Femur (tissue), 1 donor: ENCODE measurements at places on chromosomes 12 and 14.

DNA sequence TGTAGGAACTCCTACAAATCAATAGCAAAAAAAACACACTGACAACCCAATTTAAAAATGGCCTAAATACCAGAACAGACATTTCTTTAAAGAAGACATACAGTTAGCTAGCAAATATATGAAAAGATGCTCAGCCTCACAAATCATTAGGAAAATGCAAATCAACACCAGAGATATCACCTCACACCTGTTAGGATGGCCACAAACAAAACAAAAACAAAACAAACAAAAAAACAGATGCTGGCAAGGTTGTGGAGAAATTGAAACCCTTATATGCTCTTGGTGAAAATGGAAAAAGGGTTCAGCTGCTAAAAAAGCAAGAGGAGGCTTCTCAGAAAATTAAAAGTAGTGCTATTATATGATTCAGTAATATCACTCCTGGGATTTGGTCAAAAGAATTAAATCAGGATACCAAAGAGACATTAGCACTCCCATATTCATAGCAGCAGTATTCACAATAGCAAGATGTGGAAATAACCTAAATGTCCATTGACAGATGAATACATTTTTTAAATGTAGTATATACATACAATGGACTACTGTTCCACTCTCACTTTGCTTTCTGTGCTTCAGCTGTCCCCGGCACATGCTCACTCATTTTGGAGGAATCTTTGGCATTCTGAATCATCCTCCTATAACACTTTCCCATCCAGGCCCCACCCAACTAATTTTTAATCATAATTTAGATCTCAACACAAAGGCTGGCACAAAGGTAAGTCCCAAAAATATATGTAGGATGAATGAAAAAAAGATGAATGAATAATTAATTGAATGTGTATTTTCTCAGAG lies 99.1 kb downstream of the SYT1 start:
- no peak for DNase-seq

DNA sequence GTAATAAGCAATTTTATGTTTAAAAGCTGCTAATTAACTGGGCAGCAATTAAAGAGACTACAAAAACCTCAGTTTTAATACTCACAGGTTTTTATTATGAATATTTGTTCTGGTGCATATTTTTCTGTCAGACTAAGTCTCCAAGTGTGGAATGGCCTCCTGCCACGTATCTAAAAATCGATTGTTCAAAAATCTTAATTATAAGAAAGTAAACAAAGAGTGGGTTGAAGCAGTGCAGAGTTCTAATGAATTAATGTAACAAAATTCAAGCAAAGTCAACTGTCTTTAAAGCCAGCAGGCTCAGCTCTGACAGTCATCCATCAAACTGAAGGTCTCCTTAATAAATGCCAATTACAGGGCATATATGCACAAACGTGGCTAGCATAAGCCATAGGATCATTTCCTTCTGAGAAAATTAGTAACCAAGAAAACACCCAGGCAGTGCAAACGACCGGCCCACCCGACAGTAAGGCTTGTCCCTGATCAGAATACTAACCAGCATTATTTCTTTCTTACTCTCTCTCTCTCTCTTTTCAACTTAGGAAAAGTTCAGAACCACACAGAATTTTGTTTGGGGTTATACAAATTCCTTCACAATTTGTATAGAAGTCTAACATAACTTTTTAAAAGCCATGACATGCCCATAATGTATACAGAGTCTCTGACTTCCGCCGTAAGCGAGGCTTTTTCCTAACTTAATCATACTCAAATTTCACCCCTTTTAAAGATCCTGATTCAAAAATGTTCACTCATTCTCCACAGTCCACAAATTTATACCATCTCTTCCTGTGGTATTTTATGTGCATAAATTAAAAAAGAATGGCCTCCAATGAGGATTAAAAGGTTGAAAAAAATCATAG lies 83.8 kb downstream of the SLC25A21 start:
- DNase-seq = no peak

DNA sequence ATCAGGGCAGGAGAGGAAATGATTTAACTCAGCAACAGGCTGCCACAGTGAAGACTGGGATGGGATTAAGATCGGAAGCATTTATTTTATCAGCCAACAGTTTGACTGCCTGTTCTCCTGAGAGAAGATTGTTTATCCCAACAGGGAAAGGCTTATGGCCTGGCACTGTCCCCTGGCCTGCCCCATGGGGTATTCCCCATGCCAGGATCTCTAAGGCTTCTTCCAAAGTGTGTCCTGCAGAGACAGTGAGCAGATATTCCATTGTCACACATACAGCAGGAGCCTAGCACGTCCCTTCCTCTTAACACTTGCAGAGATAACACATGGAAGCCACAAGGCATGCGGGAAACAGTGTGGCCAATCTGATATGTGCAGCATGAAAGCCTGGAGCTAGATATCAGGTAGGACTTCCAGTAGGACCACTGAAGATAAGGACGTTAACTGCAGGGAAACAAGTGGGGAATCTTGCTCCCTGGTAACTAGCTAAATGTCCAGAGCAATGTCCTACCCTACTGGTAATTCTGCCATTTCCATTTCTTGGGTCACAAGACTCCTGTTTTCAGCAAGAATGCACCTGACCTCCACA lies 48.2 kb downstream of the IQSEC3 start:
- DNase-seq = no peak

DNA sequence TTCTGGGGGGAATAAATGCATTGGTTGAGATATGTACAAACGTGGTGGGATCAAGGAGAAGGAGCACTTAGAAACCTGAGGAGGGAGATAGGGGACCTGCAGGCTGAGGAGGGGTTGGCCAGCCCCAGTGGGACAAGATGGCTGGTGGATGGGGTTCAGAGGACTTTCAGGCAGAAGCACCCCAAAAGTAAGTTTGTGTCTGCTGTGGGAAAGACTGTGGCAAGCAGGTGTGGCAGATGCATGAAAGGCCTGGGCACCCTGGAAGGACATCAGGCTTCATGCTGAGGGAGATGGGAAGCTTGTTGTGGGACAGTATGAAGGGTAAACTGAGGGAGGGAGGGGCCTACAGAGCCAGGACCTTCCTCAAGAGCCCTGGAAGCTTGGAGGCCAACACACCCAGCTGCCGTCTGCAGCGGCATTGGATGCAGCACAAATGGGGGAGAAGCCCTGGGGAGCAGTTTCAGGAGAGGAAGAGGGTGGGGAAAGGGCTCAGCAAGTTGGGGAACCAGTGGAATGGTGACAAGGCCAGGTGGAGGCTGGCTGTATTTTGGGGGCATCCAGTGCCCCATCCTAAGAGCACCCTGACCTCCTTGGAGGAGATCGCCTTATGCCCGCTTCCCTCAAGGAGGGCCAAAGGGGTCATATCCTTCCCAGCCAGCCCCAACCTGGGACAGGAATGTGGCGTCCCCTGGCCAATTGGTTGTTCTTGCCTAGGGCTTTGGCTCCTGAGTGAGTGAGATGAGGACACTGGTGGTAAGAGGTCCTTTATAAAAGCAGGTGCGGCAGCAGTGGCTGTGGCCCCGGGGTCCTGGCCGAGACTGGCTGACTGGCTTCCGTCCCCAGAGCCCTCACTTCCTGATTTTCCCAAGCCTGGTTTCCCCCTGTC lies 20.7 kb downstream of the NFKBIA start:
- no peak for DNase-seq

GRCh38 chr14:79465651-79466050 lies 745.7 kb downstream of the DIO2 start:
- no peak for DNase-seq

DNA sequence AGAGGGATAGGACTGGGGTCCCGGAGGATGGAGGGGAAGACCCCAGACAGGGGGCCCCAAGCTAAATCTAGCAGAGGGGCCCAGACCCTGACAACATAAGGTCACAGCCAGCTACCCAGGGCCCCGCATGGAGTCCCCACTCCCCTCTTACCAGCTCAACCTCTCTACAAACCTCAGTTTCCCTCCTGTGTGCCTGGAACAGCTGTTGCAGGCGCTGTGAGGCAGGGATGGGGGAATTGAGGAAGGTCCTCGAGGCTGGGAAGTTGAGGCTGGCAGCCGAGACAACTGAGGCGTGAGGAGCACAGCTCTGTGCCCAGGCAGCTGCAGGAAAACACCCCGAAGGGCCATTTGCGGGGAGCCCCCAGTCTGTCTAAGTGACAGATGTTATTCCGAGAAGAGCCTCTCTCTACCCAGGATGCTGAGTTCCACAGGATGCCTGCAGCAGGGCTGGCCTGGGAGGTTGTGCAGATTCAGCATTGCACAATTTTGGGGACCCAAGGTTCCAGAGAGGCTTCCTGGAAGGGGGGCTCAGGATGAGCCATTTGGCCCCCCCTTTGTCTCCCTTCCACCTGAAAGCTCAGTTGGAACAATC lies 42.7 kb upstream of the NCOR2 start:
- no peak for DNase-seq

DNA sequence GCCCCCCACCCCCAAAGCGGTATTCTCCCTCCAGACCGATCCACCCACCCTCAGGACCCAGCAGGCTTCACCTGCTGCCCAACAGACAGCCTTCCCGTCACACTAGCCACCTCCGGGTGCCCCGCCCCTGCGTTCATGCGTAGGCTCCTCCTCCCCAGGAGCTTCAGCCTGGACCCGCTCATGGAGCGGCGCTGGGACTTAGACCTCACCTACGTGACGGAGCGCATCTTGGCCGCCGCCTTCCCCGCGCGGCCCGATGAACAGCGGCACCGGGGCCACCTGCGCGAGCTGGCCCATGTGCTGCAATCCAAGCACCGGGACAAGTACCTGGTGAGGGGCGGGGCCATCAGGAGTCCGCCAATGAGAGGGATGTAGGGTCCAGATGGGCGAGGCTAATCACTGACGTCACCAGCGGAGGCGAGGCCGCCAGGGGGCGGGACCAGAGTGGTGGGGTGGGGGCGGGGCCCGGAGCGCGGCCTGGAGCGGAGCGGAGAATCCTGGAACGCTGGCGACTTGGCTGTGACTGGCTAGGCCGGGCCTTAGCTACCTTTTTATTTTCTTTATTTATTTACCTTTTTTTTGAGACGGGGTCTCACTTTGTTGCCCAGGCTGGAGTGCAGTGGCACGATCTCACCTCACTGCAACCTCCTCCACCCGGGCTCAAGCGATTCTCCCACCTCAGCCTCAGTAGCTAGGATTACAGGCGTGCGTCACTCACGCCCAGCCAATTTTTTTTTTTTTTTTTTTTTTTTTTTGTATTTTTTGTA lies 4.4 kb downstream of the TNS2 start:
- DNase-seq = peak; percentile 95

DNA sequence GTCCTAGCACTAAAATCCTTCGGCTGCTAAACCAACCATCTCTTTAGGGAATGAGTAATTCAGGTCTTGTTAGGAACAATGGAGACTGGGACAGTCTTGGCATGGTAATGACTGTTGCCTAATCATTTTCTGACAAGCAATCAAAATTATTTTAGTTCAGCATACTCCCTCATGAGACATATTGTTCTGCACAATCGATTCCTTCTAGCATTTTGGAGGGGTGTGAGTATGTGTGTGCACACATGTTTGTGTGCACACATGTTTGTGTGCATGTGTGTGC lies 2.1 kb upstream of the KRT1 start:
- DNase-seq = no peak

GRCh38 chr14:95564060-95564459 lies 29.2 kb downstream of the GLRX5 start:
- no peak for DNase-seq

- DNase-seq = peak; percentile 74
These were observed 71.8 kb downstream of the NINJ2 start for GRCh38 chr12:591167-592023.

- no peak for DNase-seq
These were observed 15.0 kb downstream of the ZFYVE21 start for GRCh38 chr14:103730490-103731035.

GRCh38 chr12:81450920-81451739 lies 308.0 kb downstream of the PPFIA2 start:
- DNase-seq = peak; percentile 28

GRCh38 chr12:42935756-42936155 lies 346.2 kb upstream of the PRICKLE1 start:
- no peak for DNase-seq

- DNase-seq = no peak
These were observed 138.1 kb upstream of the FLRT2 start for GRCh38 chr14:85391892-85392291.

GRCh38 chr14:77183896-77184295 lies 2.3 kb downstream of the TMEM63C start:
- DNase-seq = no peak

DNA sequence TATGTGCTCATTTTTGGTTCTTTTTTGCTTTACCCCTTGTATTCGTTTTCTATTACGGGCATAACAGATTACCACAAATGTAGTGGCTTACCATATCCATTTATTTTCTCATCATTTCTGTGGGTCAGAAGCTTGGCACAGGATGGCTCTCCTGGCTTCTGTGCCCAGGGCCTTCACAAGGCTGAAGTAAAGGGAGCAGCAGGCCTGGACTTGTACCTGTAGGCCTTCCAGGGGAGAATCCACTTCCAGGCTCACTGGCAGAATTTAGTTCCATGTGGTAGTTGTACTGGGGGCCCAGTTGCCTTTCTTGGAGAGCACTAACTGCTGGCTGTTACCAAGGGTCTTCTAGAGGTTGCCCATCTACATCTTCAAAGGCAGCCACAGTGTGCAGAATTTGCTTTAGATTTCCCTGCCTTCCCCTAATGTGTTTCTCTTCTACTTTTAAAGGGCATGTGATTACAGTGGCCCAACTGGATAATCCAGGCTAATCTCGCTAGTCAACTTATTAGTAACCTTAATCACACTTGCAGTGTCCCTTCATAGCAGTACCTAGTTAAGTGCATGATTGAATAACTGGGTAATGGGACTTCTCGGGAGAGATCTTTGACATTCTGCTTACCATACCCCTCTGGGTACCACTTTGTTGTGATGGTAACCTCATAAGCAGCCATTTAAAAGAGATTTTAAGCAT lies 67.0 kb downstream of the CRADD start:
- no peak for DNase-seq

DNA sequence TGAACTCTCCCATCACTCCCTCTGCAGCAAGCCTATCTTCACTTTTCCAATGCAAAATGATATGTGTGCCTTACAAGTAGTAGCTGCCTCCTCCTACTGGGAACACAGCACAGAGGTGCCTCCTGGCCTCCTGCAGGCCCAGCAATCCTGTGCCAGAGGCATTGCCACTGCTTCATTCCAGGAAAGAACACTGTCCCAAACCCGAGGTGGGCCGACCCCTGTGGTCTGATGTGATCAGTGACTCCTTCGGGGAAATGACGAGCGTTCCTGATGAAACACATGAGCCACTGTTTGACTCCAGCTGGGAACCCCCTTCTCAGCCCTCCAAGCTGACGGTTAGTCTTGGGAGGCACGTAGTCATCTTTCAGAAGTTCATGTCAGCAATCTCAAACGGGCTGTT lies 19.5 kb downstream of the PSMC1 start:
- no peak for DNase-seq

- no peak for DNase-seq
These were observed 4.9 kb downstream of the KRT1 start for GRCh38 chr12:52675301-52675701.

- no peak for DNase-seq
These were observed 228.1 kb downstream of the CHST11 start for GRCh38 chr12:104684884-104685283.

DNA sequence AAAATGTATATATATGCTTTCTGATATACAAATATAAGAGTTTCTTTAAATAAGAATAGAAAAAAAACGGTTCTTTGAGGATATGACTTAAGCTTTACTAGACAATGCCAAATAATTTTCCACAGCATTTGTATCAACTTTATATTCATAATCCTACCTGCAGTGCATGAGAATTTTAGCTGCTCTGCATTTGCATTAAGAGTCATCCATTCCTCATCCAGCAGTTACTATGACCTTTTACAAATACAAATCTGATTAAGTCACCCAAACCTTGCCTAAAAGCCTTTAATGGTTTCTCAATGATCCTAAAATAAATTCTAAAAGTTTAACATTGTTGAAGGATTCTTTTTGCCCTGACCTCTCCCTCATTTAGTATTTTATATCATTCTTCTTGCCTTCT lies 116.5 kb downstream of the MGAT4C start:
- DNase-seq = no peak

- no peak for DNase-seq
These were observed 209.4 kb upstream of the BCL2L14 start for GRCh38 chr12:11861155-11861863.
